ENCODE measurements at places on chromosomes 4 and X. TPM values are rescaled to one million over a fixed set of nuclear protein-coding genes. Genes with fewer than 3 reads are reported as not detected.

The CNKSR2 gene
- total RNA-seq, result 5.4 TPM

- H3K27me3 ChIP-seq, result no peaks in the 10 kb centered on the region
- H3K4me1 ChIP-seq, result no peaks in the 10 kb centered on the region
- no peak for DNase-seq
- no peak overlapping the region for H3K27ac ChIP-seq
- H3K36me3 ChIP-seq, result no peaks in the 10 kb centered on the region
Measured at GRCh38 chrX:16210061-16210460, 42.8 kb downstream of the MAGEB17 start.

- H3K36me3 ChIP-seq, result no peaks in the 10 kb centered on the region
- peak within 1 kb of the TSS; percentile 56 for H3K27ac ChIP-seq
- peak within 1 kb of the TSS; percentile 51 for H3K4me3 ChIP-seq
- H3K4me1 ChIP-seq, result no peaks in the 10 kb centered on the region
Measured at GRCh38 chrX:38561126-38561868, at the start of gene TSPAN7. TSPAN7 (plus strand) TSS chrX:38561542; CDS start chrX:38561547, 5 bp downstream.

GRCh38 chr4:185358514-185358913 lies 37.2 kb downstream of the LRP2BP start:
- H3K4me3 ChIP-seq, result no peak overlapping the region
- no peaks in the 10 kb centered on the region for H3K4me1 ChIP-seq
- no peak for DNase-seq

- no peak overlapping the region for H3K27ac ChIP-seq
- no peak overlapping the region for H3K4me3 ChIP-seq
- H3K27me3 ChIP-seq, result no peaks in the 10 kb centered on the region
- H3K4me1 ChIP-seq, result no peaks in the 10 kb centered on the region
- H3K36me3 ChIP-seq, result no peaks in the 10 kb centered on the region
Measured at GRCh38 chr4:115883231-115883630, 769.8 kb upstream of the NDST4 start.

The UGT2A1 gene
- not detected for total RNA-seq

DNA sequence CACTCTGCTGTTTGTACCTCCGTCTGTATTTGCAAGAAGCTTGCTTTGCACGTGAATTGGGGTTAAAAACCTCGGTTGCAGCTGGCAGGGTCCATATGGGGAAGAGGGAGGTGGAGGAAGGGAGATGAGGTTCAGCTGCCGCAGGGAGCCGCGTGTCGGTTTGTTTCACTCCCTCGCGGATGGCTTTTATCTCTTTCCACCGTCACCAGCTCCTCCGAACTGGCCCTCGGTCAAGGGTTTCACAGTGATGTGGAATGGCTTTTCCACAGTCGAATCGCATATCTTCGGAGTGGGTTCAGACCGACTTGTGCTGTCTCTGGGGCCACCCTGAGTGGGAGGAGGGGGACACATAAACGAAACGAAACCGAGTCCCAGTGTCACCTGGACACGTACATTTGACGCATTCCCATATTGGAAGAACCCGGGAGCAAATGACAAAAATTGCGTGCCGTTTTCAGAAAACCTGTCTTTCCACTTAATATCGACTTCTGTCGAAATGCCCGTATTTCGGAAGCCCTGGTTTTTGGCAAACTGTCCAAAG lies 929 bp downstream of the ZBTB33 start:
- peak overlapping the region; percentile 93 for H3K27ac ChIP-seq
- peak; percentile 25 for DNase-seq
- no peaks in the 10 kb centered on the region for H3K36me3 ChIP-seq
- H3K4me3 ChIP-seq, result peak overlapping the region; percentile 68
- no peaks in the 10 kb centered on the region for H3K4me1 ChIP-seq

The MAGEA9B gene
- total RNA-seq, result not detected

GRCh38 chrX:40530509-40530908 lies 50.3 kb upstream of the ATP6AP2 start:
- H3K4me3 ChIP-seq, result no peak overlapping the region
- H3K27ac ChIP-seq, result no peak overlapping the region
- no peaks in the 10 kb centered on the region for H3K27me3 ChIP-seq
- no peaks in the 10 kb centered on the region for H3K4me1 ChIP-seq
- no peak for DNase-seq
- H3K36me3 ChIP-seq, result no peaks in the 10 kb centered on the region

DNA sequence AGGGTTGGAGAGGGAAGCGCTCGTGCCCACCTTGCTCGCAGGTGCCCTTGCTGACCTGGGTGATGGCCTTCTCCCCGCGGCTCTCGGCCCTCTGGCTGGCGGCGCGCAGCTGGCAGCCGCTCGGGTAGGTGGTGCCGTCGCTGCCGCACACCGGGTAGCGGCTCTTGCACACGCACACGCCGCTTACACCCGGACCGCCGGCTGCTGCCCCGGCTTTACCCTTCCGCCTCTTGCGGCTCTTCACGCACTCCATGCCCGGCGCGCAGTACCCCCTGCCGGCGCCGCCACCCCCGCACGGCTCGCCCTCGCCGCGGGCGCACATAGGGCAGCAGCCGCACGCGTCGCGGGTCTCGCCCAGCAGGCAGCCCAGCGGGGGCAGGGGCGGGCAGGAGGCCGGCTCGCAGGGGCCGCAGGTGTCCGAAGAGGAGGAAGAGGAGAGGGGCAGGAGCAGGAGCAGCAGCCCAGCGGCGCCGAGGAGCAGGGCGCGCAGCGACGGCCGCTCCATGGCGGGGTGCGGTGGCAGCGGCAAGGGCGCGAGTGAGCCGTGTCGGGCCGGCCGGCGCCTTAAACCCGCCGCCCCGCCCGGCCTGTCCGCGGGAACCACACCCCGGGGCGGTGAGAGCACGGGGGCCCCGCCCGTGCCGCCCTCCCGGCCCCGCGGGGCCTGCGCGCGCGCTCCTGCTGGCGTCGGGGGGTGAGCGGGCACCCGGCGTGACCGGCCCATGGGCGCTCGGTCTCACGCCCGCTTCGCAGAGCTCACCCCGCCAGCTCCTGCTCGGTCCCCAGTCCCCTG lies at the start of gene IGFBP7:
IGFBP7 (minus strand) TSS at position 539 of the 793 bp plus-strand sequence; CDS start at position 505, 34 bp downstream.
- no peak for DNase-seq
- H3K4me3 ChIP-seq, result peak within 1 kb of the TSS; percentile 74
- H3K4me1 ChIP-seq, result no peaks in the 10 kb centered on the region
- H3K27ac ChIP-seq, result peak within 1 kb of the TSS; percentile 94
- H3K27me3 ChIP-seq, result no peaks in the 10 kb centered on the region

- H3K36me3 ChIP-seq, result no peaks in the 10 kb centered on the region
- H3K4me3 ChIP-seq, result peak within 1 kb of the TSS; percentile 57
- no peaks in the 10 kb centered on the region for H3K4me1 ChIP-seq
- H3K27me3 ChIP-seq, result no peaks in the 10 kb centered on the region
- peak; percentile 75 for DNase-seq
Measured at GRCh38 chr4:98658287-98659105, at the start of gene TSPAN5. TSPAN5 (minus strand) TSS chr4:98658611.

DNA sequence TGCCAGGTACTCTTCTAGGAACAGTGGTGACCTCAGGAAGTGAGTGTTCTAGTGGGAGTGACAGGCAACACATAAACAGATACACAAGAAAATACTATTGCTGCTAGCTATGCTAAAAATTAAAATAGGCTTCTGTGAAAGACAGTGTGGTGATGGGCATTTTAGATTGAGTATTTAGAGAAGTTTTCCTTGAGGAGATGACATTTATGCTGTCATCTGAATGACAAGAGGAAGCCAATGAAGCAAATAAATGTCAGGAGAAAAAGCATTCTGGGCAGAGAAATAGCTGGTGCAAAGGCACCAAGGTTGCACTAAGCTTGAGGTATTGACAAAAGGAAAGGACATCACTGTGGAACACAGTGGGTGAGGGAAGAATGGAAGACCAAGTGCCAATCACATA lies 18.0 kb downstream of the NDNF start:
- no peak for DNase-seq
- H3K27ac ChIP-seq, result no peak overlapping the region
- no peaks in the 10 kb centered on the region for H3K27me3 ChIP-seq
- no peak overlapping the region for H3K4me3 ChIP-seq

GRCh38 chrX:46488712-46489111 lies 56.5 kb downstream of the ZNF674 start:
- H3K4me3 ChIP-seq, result no peak overlapping the region
- H3K36me3 ChIP-seq, result no peaks in the 10 kb centered on the region
- DNase-seq, result no peak
- no peaks in the 10 kb centered on the region for H3K4me1 ChIP-seq
- no peak overlapping the region for H3K27ac ChIP-seq

DNA sequence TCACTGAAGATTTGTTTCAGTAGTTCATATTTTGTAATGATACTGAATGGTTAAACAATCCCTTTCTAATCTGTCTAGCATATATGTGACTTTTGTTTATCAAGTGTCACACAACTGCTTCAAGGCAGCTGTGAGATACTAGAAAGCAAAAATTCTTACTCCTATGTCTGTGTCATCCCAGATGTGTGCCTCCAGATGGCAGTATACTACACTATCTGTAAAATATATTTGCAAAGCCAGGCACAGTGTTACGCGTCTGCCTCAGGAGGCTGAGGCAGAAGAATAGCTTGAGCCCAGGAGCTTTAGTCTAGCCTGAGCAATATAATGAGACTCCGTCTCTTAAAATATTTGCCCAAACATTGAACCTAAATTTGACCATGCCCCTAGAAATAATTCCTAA lies 4.0 kb downstream of the NUDT10 start:
- DNase-seq, result no peak
- H3K27ac ChIP-seq, result no peak overlapping the region
- no peaks in the 10 kb centered on the region for H3K27me3 ChIP-seq
- no peaks in the 10 kb centered on the region for H3K4me1 ChIP-seq

DNA sequence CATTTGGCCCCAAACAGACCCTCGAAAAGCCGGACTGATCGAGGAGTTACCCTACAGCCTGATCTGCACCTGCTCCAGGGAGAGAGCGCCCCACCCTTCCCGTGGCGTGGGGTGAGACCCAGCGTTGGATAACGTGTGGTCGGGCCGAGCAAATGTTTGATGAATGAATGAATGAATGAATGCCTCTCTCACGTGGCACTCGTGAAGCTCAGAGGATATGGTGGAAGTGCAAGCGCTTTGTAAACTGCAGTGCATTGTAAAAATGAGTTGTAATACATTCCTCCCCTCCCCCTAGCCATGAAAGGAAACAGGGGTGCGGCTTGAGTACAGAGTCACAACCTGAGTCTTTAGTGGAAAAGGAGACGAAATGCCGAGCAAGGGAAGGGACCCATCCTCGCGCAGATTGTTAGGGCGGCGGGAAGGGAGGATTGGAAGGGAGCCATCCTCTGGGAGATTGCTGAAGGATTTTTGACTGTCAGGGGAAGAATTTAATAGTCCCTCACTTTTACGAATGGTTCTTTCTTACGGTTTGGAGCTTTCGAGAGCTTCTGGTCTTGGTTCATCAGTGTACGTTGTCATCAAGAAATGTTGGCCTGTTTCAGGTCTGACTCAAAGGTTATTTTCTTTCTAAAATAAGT lies 772 bp upstream of the FBXW7 start:
- no peaks in the 10 kb centered on the region for H3K27me3 ChIP-seq
- DNase-seq, result no peak
- H3K27ac ChIP-seq, result peak overlapping the region; percentile 97
- H3K36me3 ChIP-seq, result no peaks in the 10 kb centered on the region

The CRMP1 gene
- 0.44 TPM for total RNA-seq

The PCDH7 gene
- 14.4 TPM for total RNA-seq

The FAM3A gene
- total RNA-seq, result 42.6 TPM

GRCh38 chrX:123121241-123121640 lies 62.8 kb upstream of the GRIA3 start:
- H3K36me3 ChIP-seq, result no peaks in the 10 kb centered on the region
- no peaks in the 10 kb centered on the region for H3K4me1 ChIP-seq
- H3K4me3 ChIP-seq, result no peak overlapping the region
- no peak overlapping the region for H3K27ac ChIP-seq

GRCh38 chr4:88008122-88008742 lies 797 bp downstream of the PKD2 start:
- no peaks in the 10 kb centered on the region for H3K36me3 ChIP-seq
- no peaks in the 10 kb centered on the region for H3K27me3 ChIP-seq
- no peaks in the 10 kb centered on the region for H3K4me1 ChIP-seq
- H3K27ac ChIP-seq, result peak overlapping the region; percentile 92

DNA sequence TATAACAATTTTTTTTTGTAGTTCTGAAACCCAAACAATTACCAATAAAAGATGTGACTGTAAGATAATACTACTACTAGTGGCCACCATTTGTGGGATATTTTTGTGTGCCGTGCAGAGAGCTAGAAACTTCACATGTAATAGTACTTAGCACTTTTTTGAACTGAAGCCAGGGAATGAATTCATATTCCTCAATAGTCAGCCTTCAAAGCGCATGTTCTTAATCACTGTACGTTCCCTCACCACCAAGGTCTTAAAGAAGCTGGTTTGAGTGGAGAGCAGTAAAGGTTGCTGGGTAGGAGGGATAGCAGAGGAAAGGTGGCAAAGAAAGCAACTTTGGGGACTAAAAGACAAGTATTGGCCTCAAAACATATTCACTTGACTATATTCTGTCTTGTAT lies 9.6 kb upstream of the RUFY3 start:
- DNase-seq, result no peak
- no peak overlapping the region for H3K4me3 ChIP-seq
- H3K27ac ChIP-seq, result no peak overlapping the region
- H3K27me3 ChIP-seq, result no peaks in the 10 kb centered on the region
- H3K36me3 ChIP-seq, result no peaks in the 10 kb centered on the region

GRCh38 chr4:76562836-76563453 lies 127.9 kb downstream of the SHROOM3 start:
- no peaks in the 10 kb centered on the region for H3K4me1 ChIP-seq
- no peak for DNase-seq
- no peaks in the 10 kb centered on the region for H3K27me3 ChIP-seq
- H3K4me3 ChIP-seq, result no peak overlapping the region
- peak overlapping the region; percentile 74 for H3K27ac ChIP-seq

The SPP1 gene
- total RNA-seq, result 32.8 TPM

The TMEM156 gene
- total RNA-seq, result 0.32 TPM

DNA sequence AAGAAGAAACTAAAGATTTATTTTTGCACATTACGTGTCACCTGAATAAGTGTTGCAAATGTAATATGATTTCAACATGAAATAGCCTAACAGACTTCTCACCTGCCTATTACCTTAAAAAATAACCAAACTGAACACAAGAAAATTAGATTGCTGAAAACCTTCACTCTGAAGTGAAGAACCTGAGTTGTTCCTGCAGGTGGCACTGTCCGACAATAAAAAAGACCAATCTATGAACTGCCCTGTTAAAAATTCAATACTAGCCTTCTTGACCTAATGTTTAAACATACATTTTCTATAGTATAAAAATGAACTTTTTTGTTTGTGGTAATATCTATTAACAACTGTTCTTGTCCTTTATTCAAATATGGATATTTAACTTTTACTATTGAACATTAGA lies 69.2 kb upstream of the PNPLA4 start:
- no peak overlapping the region for H3K27ac ChIP-seq
- no peaks in the 10 kb centered on the region for H3K4me1 ChIP-seq
- no peak overlapping the region for H3K4me3 ChIP-seq
- no peak for DNase-seq

DNA sequence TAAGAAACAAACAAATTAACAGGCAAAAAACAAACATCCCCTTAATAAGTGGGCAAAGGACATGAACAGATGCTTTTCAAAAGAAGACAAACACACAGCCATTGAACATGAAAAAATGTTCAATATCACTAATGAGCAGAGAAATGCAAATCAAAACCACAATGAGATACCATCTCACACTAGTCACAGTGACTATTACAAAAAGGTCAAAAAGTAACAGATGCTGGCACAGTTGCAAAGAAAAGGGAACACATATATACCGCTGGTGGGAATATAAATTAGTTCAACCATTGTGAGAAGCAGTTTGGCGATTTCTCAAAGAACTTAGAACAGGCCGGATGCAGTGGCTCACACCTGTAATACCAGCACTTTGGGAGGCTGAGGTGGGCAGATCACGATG lies 146.1 kb upstream of the NEIL3 start:
- no peaks in the 10 kb centered on the region for H3K36me3 ChIP-seq
- H3K4me1 ChIP-seq, result no peaks in the 10 kb centered on the region
- H3K27ac ChIP-seq, result no peak overlapping the region

The SHOX gene
- total RNA-seq, result not detected

- H3K27me3 ChIP-seq, result no peaks in the 10 kb centered on the region
- no peaks in the 10 kb centered on the region for H3K4me1 ChIP-seq
- no peaks in the 10 kb centered on the region for H3K36me3 ChIP-seq
- no peak for DNase-seq
- H3K27ac ChIP-seq, result peak overlapping the region; percentile 85
Measured at GRCh38 chrX:40098264-40099054, 701 bp upstream of the BCOR start.

Measured in breast epithelium (tissue), 4 donors.